Activated T-cell treated with anti-CD3 and anti-CD28 coated beads for 24 hours (primary cell): ENCODE measurements at places on chromosomes 12 and 14.

DNA sequence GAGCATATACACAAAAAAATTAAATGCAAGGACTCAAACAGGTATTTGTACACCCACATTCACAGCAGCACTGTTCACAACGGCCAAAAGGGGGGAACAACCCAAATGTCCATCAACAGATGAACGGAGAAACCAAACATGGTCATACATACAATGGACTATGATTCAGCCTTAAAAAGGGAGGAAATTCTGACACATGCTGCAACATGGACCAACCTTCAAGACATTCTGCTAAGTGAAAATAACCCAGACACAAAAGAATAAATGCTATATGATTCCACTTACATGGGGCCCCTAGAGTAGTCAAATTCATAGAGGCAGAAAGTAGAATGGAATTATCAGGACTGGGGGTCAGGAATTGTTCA is 29.5 kb downstream of the ACTN1 start:
- DNase-seq = no peak

DNA sequence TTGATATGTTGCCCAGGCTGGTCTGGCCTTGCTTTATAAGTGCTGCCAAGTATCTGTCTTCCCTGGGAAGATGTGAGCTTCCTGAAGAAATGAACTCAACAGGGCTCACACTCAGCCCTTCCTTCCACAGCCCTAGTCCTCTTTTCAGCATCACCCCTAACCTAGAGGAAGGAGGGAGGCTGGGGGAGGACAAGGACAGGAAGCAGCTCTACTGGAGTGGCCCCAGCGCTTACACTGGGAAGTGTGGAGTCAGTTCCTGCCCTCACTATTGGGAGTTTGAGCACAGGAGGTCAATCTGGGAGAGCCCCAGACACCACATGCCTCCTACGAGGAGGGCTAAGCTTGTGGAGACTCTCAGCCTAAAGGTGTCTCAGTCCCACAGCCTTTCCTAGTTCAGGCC is 16.8 kb downstream of the GALNT6 start:
- DNase-seq = no peak

DNA sequence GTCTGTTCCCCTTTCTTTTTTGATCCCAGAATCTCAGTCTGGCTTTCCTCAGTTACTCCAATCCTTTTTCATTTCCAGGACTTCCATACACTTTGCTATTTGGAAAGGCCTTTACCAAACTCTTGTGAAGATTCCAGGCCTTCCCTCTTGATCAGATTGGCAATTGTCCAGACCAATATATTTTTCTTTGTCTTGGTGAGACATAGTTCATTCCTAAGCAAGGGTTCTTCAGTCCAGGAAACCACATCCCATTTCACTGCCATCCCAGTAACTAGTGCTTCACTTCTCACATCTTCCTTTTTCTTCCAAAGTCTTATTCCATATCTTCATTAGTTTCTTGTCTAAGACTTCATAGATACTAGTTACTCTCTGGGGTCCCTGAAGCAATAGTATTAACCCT is 2.1 kb upstream of the PTPRQ start:
- no peak for DNase-seq

DNA sequence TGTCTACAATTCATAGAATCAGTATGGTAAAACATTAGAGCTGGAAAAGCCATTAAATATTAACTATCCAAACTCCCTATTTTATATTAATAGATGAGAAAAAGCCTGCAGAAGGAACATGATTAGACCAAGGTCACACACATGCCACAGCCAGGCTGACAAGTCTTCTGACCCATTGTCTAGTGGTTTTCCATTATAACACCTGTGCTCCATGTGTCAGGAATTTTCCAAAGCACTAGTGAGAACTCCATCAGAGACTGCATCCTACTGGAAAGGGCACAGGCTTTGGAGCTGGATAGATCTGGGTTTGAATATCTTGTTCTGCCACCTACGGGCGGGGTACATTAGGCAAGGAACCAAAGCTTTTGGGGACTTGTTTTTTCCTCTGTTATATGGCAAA is 325.5 kb downstream of the RAD51B start:
- no peak for DNase-seq

DNA sequence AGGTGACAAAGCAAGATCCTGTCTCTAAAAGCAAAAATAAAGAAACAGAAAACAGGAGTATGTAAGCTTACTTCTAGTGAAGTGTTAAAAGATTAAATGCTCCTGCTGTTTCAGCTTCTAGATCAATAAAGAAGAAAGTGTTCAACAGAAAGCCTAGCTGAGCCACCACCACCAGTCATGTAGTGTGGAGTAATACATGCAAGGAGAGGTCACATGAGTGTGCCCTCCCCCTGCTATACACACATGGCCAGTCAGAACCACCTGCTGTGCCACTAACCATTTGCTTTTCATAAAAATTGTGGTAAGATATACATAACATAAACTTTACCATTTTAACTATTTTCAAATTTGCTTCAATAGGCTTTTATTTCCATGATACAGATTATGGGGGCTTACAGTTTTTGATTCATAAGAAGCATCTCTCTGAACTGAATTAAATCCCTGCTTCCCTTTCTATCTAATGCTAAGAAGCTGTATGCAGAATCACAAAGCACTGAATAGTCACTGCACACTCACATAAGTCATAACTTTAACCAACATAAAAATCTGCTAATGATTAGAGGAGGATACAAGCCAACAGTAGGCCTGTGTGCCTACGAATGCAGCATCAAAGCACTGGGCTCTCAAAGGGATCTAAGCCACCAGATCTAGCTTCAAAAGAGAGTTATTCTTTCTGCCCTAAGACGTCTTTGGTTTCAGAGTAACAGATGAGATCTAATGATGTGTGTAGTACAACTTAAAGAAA is 515.5 kb downstream of the C12orf50 start:
- no peak for DNase-seq

- no peak for DNase-seq
Measured at GRCh38 chr14:51593397-51593796, 58.3 kb upstream of the FRMD6 start.
